ENCODE measurements at places on chromosomes 16 and 17. TPM values are rescaled to one million over a fixed set of nuclear protein-coding genes. Genes with fewer than 3 reads are reported as not detected.
A peak's percentile ranks its signal among the peaks of the same experiment; 100 is the strongest.

- DNase-seq, result no peak
Measured at GRCh38 chr16:4052096-4052495, 64.1 kb downstream of the ADCY9 start.

- DNase-seq, result no peak
Measured at GRCh38 chr16:6524501-6524900, 808.1 kb upstream of the RBFOX1 start.

DNA sequence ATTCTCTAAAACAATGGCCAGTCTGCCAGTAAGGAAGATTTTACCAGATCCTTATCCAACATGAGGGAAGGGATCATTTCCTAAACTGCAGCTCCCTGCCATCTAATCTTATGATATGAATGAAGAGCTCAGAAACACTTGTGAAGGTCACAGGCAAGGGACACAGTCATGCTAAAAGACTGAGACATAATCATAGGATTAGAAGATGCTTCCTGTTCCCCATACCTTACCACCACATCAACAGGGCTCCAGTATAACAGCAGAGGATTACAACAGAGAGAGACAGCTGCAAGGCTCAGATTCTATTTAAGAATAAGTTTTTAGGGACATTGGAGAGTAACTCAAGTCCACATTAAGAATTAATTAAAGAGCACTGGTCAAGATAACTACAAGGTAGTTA is 93.3 kb downstream of the BRIP1 start:
- no peak for DNase-seq

GRCh38 chr16:22938647-22939046 is 124.7 kb downstream of the HS3ST2 start:
- DNase-seq, result no peak

DNA sequence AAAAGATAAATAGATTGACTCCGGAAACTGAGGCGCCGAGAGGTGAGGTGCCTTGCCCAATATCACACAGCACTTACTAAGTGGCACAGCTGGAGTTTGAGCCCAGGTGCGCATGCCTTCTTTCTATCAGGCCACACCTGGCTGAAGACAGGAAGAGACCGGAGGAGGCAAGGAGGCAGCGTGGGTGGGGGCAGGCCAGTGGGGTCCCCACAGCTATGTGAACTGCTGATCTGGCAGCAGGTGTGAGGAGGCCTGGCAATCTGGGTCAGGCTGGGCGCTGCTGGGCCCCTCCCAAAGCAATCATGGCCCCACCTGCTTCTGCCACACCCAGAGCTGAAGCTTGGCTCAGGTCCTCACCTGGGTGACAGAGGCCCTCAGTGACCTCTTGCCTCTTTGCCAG is 1.9 kb upstream of the GDPD3 start:
- peak; percentile 18 for DNase-seq

DNA sequence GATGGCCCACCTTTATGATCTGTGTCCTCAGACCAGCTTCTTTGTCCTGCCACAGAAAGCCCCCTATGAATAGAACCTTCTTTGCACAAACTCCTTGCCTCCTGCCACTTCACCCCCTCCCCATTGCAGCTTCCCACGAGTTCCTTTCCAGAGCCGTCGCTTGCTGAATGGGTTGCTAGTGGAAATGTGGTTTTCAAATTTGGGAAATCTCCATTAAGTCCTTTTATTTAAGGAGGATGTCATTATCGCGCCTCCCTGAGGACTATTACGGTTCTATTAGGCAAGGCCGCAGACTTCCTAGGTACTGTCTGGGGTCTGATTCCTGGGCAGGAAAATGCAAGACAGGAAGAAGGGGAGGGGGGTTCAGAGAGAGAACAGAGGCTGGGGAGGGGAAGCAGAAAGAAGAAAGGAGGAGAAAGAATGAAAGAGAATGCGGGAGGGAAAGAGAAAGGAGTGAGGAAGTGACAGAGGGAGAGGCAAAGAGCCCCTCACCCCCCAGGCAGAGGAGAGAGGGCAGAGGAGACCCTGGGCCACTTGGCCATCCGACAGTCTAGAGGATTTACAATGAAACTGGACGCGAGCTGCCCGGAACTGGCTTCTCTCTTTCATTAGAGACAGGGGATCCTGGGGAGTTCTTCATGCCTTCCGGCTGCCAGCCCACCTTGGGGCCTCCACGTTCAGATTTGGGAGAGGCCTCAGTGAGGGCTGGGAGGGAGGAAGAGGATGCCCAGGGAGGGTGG is 31.7 kb upstream of the ETV4 start:
- DNase-seq, result no peak

GRCh38 chr17:65542067-65542466 is 19.4 kb downstream of the AXIN2 start:
- no peak for DNase-seq

FGF11 gene
- total RNA-seq, result 1.1 TPM

- DNase-seq, result no peak
Measured at GRCh38 chr16:67546091-67546501, 16.2 kb upstream of the CTCF start.

GRCh38 chr16:24534620-24535019 is 4.7 kb upstream of the RBBP6 start:
- DNase-seq, result no peak

DNA sequence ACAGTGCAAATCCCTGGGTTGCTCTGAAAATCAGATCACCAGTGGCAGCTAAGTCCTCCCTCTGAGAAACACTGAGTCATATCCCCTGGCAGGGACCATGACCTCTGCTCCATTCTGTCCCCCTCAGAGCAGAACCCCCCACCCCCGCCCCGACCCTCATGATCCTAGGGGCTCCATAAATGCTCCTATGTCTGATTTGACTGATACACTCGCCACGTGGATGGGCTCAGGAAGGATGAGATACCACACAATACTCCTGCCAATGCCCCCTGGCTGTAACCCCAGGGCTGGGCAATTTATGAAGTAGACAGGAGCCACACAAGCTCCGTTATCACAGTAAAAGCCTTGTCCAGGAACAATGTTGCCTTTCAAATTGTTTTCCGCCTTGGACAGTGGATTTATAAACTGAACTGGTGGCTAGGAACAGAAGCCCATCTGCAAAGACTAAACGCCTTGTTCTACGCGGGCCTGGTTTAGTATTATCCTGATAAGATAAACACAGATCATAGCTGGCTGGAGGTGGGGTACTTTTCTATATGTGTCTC is 394.8 kb downstream of the SLC39A11 start:
- no peak for DNase-seq

GCGR gene
- not detected for total RNA-seq

GFER gene
- 50.1 TPM for total RNA-seq

- DNase-seq, result no peak
Measured at GRCh38 chr16:596736-597060, 6.8 kb downstream of the RAB40C start.

DNA sequence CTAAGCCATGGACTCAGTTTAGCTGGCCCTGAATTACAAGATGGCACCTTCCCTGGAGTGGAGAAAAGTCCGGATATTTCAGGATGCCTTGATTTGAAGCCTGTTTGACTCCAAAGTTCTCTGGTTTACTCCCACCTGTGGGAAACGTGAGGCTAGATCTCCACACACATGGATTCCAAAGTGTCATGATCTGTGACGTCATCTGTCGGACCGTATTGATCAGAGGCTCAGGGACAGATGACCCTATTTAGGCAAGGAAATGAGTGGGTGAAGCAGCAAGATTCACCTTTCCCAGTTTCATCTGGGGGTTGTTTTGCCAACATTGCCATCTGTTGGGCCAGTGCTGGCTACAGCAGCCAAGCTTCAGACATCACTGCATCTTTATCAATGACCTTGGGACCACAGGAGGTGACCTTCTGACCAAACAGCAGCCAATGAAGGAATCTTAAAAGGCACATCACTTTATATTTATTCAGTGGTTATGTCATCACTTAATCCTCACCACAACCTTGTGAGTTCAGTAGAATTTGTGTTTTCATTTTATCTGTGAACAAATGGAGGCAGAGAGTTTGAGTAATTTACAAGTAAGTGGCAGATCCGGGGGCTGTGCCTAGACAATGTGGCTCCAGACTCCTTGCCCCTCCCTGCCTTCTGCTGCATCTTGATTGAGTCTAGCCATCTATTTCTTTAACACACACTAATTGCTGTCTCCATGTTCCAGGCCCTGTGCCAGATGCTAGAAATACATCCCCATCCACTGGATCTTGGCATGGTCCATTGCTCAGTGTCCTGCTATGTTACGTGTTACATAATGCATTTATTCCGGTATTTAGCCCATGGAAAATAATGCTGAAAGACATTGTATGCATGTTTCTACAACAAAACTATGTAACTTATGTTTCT is 1.5 kb upstream of the CDH13 start:
- DNase-seq, result no peak

GRCh38 chr16:49274591-49274990 is 7.0 kb downstream of the CBLN1 start:
- no peak for DNase-seq

- DNase-seq, result peak; percentile 49
Measured at GRCh38 chr16:25014500-25015147, 545 bp downstream of the ARHGAP17 start.

DNA sequence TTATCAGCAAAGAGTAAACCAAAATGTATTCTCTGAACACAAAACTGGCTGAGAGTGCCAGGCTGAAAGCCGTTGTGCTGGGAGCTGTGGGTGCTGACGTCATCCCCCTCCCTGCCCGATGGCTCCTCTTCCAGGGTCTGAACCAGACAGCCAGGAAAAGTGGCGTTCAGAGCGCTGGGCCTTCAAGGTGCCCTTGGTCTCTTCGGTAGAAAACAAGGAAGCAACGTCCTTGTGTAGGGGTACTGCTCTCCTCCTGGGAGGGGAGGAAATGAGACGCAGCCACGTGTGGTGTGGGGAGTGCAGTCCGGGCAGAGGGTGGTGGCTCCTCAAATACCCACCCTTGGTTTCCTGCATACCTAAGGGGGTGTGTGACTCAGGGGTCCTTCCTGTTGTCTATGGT is 394.7 kb downstream of the SEC14L1 start:
- DNase-seq, result no peak

TLCD2 gene
- total RNA-seq, result 0.09 TPM

DNA sequence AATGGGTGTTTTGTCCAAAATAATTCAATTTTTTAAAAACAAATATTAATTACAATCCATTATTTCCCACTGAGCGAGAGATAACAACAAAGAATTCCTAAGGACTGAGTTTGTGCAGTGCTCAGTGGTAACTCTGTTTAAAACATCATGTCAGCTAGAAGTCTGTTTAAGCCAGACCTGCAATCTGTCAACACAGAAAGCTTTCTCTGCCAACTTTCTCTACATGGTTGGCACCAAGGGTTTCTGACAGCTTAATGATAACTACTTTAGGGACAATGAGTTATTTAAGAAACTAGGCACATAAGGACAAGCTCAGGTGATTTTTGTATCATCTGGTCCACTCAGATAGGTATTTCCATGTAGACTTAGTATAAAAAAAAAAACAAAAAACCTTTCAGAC is 81.8 kb downstream of the WDR59 start:
- no peak for DNase-seq

DNA sequence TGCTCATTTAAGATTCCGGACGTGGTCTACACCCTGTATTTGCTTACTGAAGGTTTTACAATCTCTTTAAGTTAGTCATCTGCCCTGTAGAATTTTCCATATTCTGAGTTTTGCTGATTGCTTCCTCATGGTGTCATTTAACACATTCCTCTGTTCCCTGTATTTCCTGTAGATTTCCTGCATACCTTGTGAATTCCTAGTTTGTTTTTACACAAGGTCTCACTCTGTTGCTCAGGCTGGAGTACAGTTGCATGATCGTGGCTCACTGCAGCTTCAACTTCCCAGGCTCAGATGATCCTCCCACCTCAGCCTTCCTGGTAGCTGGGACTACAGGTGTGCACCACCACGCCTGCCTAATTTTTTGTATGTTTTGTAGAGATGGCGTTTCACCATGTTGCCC is 66.8 kb downstream of the CMIP start:
- DNase-seq, result no peak

KRT40 gene
- total RNA-seq, result not detected

GRCh38 chr16:85098565-85098964 is 13.7 kb downstream of the CIBAR2 start:
- no peak for DNase-seq

- DNase-seq, result no peak
Measured at GRCh38 chr17:10628756-10629155, 28.4 kb downstream of the MYH3 start.

DNA sequence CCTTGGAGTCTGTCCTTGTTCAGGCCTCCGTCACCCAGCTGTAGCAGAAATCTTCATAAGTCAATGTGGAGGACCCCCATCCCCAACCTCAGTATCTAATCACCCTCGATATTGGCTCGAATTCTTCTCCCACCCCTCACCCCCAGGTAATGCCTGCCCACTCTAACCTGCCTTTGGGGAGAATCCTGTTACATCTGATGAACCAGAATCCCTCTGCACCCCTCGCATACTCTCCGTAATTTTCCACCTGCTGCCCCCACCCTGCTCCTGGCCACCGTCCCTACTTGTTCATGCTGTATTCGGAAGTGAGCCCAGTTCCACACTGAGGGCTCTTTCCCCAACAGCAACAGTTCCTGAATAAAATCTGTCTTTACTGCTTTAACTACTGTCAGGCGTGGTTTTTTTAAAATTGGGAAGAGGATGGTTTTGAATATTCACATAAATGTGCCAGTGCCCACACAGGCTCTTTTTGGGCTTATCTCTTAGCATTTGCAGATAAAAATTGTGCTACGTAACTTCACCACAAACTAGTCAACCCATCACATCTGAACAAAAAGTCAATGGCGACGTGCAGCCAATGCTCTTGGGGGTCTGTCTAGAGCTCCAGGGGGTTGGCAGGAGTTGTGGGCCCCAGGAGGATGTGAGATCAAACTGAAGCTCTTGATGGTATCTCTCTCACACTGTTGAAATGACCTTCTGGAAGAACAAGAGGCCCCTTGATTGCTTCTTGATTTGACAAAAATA is 73.7 kb downstream of the NETO2 start:
- no peak for DNase-seq

GRCh38 chr16:24748242-24748641 is 18.8 kb downstream of the TNRC6A start:
- no peak for DNase-seq

MT3 gene
- not detected for total RNA-seq

DNA sequence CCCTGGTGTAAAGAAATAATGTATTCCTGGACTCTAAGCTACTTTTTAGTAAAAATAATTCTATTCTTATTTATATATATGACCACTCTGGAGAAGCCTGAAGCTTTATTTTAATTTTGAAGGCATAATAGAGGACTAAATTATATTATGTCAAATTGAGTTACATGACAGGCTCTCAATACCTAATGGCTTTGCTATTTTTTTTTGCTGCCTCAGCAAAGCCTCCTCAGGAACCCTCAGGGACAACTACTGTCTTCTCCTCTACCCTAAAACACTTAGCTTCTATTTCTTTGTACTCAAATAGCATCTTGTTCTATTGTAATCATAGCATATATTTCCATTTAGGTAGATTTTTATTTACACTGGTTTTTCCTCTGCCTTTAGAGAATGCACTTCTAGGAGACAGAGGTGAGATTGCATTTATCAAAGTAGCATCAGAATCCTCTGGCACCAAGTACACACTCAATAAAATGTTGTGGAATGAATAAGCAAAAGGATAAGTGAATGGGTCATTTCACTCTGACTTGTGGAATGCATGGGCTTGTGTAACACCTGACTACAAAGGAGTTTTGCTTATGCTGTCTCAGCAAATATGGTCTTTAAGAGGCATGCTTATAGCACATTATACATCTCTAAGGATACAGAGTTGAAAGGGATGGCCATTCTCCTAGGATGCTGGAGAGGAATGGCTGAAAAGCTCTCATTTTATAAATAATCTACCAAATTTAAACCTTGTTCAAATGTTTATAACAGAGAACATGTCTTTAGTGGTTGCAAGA is 605.2 kb downstream of the KCNJ2 start:
- no peak for DNase-seq

TLCD1 gene
- 38.9 TPM for total RNA-seq
